HS-5 (cell line): ENCODE measurements at places on chromosomes 16 and 17.

- DNase-seq, result no peak
Observed at GRCh38 chr17:42679492-42680330, 1.9 kb downstream of the CCR10 start.

DNA sequence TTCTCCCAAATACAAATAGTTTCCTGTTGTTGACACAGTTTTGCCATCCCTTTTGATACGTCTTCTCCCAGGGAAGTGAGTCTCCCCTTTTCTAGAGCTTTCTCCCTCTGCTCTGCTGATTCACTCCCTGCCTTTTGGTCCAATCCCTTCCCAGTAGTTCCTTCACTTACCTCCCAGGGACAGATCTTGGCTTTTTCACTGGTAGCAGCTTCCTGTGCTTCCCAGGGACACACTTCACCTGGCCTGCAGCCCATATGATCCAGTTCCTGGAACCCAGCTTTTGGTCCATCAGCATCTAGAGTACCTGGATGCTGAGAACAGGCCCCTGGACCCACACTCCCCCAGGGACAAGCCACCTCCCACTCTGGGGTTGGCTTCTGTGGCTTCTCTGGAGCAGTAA is 15.8 kb downstream of the GPR179 start:
- DNase-seq, result no peak

DNA sequence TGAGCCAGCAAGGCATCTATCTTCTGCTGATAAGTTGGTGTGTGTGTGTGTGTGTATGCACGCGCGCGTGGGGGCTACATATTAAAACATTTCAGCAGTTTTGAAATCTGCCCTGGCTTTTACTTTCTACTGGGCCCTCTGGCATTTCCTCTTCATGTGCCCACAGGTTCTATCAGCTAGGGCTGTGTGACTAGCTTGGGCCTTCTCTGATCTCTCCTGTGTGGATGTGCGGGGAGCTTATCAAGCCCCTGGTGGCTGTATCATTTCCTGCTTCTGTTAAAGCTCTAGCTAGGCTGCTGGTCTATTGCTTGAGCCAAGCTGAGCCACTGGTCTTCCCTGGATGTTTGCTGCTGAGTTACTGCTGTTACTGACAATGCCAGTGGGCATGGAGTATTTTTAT is 132.5 kb downstream of the AATF start:
- DNase-seq, result no peak

DNA sequence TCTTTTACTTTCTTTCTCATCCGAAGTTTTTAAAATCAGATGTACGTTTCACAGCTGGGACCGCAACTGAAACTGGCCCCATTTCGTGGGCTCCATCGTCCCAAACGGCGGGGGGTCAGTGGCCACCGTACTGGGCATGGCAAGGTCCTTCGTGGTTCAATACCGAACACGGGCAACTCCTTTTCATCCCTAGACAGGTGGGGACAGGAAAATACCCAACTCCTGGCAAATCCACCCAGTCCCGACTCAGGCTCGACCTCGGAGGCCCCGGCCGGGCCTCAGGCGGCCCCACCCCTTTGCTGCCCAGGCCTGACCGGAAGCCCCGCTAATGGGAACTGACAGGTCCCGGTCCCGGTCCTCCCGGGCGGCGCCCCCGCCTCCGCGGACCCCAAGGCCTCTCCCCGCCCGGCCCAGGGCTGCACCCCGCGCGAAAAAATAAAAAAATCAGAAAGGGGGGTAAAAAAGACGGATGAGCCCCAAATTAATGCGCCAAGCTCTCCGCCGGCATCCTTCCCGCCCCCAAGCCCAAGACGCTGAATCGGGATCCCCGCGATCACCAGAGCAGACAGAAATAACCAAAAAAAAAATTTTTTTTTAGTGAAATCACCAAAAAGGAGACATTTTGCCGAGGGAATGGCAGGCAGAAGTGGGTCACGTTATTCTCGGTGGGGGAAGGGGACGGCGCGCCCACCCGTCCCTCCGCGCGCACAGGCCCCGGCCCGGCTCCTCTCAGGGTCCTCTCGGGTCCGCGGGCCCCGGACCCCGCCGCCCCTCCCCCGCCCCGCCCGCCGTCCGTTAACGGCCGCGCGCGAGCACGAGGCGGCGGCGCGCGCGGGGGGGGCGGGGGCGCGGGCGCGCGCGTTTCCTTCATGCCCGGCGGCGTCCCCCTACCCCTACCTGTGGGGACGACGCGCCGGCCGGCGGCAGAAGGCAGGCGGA is 562 bp downstream of the ZC3H7A start:
- no peak for DNase-seq

- no peak for DNase-seq
Observed at GRCh38 chr16:8869212-8869987, 594 bp upstream of the CARHSP1 start.
